MG63 (cell line): ENCODE measurements at places on chromosomes 1 and 21.
A peak's percentile ranks its signal among the peaks of the same experiment; 100 is the strongest.

GRCh38 chr1:9539829-9540550 lies 725 bp downstream of the SLC25A33 start:
- DNase-seq = peak; percentile 69

GRCh38 chr1:201559679-201560162 lies 20.8 kb downstream of the NAV1 start:
- DNase-seq = peak; percentile 82

DNA sequence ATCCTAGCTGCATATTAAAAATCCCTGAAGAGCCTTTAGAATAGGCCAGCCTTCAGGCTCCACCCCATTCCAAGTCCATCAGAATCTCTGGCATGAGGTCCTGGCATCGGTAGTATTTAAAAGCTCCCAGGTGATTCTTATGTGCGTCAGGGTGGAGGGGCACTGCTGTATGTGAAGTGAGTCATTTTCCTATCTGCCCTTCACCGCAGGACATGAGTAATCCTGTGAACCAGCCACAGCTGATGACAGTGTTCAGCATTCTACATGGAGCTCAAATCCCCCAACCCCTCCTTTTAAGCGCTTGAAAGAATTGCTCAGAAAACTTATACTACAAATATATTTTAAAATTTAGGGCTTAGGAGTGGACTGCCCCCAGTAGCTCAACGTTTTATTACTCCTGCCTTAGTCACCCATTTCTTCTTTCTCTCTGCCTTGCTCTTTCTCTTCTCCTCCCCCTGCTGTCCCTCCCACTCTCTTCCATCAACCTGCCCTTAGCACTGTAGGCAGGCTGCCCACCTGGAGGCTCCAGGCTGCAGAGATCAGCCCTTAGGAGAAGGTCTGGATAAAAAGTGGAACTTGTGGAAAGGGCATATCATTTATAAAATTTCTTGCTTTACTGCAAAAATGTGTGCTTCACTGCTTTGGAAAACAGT lies 73.8 kb upstream of the ZNF281 start:
- DNase-seq = peak; percentile 94

DNA sequence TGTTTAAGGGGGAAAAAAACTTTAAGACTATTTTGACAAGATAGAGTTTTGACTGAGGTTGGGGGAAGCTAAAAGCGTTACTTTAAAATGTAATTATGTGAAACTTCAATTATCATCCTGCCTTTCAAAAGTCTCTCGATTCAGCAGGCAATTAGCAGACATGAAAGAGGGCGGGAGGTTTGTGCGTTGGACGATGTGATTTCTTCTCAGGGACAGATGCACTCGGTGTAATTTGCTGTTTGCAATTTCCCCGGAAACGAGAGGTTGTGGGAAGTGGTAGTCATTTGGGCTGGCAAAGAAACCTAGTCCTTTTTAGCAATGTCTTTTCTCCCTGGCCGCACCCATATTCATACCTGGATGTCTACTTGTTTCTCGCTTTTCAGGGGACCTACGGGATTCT lies 27.1 kb downstream of the KAZN start:
- DNase-seq = no peak

GRCh38 chr1:65097076-65097475 lies 50.9 kb upstream of the AK4 start:
- no peak for DNase-seq
